ENCODE measurements at places on chromosomes 7 and 10.
A peak's percentile ranks its signal among the peaks of the same experiment; 100 is the strongest.

- DNase-seq, result no peak
Observed at GRCh38 chr7:27647046-27647445, 15.6 kb downstream of the HIBADH start.

DNA sequence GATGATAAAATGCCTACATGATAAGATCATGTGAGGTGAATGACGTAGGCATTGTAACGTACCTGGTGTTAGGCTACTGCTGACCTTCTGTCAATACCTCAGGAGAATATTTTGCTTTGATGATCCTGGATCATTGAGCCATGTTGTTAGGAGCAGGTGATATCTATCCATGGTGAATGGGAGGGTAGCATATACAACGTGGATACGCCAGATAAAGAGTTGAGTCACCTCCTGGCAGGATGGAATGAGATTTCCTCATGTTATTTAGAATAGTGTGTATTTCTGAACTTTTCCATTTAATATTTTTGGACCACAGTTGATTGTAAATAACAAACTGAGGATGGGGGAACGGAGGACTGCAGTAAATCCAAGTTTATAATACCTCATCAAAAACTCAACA, 11.8 kb upstream of the CLDN12 start:
- no peak for DNase-seq

GRCh38 chr10:49023752-49024151, 84.1 kb upstream of the LRRC18 start:
- DNase-seq, result no peak

DNA sequence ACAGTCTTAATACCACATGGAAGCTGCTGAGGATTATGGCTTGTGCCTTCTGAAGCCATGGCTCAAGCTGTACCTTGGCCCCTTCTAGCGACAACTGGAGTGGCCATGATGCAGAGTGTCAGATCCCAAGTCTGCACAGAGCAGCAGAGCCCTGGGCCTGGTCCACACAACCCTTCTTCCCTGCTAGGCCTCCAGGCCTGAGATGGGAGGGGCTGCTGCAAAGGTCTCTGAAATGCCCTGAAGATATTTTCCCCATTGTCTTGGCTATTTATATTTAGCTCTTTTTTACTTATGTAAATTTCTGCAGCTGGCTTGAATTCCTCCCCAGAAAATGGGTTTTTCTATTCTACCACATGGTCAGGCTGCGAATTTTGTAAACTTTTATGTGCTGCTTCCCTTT, 804.6 kb upstream of the ZWINT start:
- no peak for DNase-seq

DNA sequence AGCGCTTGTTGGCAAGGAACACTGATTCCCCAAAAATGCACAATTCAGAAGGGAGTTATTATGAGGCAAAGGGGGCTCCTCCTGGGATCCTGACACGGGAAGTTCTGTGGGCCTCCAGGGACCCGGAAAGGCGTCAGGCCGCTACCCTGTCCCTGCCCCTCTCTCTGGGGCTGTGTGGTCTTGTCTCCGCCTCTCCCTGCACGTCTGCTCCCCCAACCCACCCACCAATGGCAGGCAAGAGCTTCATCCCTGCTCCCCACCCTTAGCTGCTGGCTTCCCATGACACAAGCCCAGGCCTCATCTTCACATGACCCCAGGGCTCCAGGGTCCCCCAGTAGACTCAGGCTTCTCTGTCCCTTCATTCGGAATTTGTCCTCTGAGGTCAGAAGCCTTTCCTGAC, 31.0 kb upstream of the ADRB1 start:
- no peak for DNase-seq

DNA sequence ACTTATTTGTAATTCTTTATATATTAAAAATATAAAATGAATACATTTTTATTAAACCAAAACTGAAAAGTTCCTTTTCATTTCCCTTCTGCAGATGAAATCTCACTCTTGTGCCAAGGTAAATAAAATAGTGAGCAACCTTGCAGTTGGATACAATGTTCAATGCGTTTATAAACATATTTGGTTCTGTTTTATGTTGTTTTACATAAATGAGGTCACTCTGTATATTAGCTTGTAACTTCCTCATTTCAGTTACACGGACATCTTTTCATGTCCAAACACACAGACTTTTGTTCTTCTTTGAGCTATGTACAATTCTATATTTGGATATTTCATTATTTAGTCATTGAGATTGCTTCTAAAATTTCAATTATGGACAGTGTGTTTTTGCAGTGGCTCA, 107.7 kb downstream of the BBS9 start:
- no peak for DNase-seq

GRCh38 chr10:102727037-102727818, 12.8 kb downstream of the SFXN2 start:
- no peak for DNase-seq

DNA sequence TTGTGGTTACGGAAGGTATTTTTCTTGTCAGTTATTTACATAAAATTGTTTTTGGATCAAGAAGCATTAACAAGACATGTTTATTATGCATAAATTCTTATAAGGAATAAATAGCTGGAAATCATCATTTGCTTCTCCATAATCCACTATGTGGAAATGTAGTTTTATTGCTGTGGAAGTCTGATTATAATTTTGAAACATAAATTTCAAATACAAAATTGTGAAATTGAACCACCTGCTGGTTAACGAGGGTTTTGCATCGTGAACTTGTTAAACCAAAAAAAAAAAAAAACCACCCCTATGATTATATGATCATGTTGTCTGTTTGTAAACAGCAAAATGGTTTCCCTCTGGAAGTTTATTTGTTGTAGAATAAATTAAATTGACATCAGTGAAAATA, 25.9 kb downstream of the ABRAXAS2 start:
- no peak for DNase-seq

DNA sequence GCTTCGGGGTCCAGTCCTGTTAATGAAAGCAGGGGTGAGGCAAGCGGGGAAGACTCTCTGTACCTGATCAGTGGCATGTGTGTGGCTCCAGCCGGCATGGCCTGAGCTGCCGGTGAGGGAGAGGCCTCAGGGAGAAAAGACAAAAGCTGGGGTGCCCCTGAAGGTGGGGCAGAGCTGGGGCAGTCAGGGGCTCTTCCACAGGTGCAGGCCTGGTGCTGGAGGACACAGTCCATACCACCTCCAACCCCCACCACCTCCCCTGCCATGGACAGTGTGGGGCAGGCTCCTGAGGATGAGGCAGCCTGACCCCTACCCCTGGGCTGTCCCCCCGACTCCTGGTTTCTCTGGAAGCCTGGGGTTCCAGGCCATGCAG, 129.5 kb downstream of the LHPP start:
- DNase-seq, result no peak

DNA sequence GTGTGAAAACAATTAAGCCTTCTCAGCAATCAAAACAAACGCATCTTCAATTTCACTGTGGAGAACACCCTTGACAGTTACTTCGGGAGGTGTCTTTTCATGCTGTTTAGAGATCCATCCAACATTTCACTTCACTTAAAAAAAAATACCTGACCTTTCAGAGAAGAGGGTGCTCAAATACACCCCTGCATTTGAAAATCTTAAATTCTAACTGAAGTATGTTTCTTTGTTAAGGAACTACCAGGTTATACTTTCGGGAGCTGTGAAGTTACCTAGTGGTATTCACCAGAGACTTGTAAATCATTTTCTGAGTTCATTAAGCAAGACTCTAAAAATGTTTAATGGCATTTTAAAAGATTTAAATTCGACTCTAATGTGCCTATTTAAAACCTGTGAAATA, 38.8 kb downstream of the CNPY1 start:
- DNase-seq, result no peak

DNA sequence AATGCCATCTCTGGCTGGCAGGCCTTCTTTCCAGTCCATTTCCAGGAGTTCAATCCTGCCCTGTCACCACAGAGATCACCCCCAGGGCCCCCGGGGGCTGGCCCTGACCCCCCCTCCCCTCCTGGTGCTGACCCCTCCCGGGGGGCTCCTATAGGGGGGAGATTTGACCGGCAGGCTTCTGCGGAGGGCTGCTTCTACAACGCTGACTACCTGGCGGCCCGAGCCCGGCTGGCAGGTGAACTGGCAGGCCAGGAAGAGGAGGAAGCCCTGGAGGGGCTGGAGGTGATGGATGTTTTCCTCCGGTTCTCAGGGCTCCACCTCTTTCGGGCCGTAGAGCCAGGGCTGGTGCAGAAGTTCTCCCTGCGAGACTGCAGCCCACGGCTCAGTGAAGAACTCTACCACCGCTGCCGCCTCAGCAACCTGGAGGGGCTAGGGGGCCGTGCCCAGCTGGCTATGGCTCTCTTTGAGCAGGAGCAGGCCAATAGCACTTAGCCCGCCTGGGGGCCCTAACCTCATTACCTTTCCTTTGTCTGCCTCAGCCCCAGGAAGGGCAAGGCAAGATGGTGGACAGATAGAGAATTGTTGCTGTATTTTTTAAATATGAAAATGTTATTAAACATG, 6.0 kb downstream of the CHPF2 start:
- DNase-seq, result no peak

- DNase-seq, result no peak
Observed at GRCh38 chr10:129755621-129756020, 208.5 kb downstream of the EBF3 start.

GRCh38 chr7:79862447-79863210, 272.0 kb upstream of the GNAI1 start:
- no peak for DNase-seq

DNA sequence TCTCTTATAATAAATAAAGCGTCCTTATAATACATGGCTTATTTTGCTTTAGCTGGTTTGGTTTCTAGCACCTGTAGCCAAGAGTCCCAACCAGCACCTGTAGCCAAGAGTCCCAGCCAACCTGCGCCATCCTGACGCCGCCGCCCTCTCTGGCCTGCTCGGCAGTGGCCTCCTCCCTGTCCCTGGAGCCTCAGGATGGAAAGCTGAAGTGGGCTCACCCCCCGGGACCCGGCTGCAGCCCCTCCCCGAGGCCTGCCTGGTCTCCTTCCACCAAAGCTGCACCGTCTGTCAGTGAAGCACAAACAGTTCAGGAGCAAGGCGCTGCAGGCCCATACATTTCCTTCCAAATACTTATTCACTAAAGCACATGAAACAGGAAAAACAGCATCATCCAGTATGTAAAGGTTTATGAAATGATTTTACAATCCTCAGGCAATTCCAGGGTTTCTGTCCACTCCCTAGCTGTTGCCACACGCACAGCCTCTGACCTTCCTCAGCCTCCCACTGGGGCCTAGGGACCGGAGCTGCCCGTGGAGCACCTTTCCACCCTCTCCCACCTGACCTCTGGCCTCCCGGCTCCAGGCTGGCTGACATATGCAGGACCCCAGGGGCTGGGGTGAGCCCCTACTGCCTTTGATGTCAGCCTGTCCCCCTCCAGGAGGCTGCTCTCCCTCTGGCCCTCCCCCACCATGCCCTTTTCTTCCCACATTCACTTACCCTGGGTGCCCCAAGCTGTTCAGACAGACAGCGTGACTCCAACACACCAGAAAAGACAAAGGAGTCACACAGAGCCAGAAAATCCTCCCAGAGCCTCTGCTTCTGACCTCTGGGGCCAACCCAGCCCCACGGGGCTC, 149.6 kb upstream of the PPP2R2D start:
- DNase-seq, result no peak

DNA sequence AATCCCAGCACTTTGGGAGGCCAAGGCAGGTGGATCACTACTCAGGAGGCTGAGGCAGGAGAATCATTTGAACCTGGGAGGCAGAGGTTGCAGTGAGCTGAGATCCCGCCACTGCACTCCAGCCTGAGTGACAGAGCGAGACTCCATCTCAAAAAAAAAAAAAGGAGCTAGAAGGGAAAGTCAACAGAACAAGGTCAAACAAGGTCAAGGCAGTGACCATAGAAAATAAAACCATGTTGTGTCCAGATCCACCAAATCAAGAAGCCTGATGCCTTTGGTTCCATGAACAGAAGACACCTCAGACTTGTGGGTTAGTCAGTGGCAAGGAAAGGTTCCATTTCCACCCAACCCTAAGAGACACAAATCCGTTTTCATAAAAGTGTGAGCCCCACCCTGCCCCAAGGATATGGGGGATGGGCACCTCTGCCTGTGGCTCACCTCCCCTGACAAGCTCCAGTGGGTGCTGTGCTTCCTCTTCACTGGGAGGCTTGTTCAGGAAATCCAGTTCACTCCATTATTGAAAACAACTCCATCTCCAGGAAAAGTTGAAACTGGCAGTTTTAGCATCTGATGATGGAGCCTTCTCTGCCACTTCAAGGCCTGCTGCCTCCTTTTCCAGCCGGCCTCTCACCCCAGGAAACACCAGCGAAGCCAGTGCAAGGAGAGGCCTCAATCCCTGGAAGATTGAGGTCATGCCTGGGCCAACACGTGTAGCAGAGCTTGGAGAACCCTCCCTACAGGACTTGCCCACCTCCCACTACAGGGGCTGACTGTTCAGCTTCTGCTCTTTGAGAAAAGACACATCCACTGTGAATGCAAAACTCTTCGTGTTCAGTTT, 152.9 kb downstream of the NRF1 start:
- no peak for DNase-seq

GRCh38 chr7:92460109-92460508, 12.8 kb downstream of the GATAD1 start:
- no peak for DNase-seq

- DNase-seq, result no peak
Observed at GRCh38 chr7:139873593-139874301, 44.7 kb downstream of the TBXAS1 start.

DNA sequence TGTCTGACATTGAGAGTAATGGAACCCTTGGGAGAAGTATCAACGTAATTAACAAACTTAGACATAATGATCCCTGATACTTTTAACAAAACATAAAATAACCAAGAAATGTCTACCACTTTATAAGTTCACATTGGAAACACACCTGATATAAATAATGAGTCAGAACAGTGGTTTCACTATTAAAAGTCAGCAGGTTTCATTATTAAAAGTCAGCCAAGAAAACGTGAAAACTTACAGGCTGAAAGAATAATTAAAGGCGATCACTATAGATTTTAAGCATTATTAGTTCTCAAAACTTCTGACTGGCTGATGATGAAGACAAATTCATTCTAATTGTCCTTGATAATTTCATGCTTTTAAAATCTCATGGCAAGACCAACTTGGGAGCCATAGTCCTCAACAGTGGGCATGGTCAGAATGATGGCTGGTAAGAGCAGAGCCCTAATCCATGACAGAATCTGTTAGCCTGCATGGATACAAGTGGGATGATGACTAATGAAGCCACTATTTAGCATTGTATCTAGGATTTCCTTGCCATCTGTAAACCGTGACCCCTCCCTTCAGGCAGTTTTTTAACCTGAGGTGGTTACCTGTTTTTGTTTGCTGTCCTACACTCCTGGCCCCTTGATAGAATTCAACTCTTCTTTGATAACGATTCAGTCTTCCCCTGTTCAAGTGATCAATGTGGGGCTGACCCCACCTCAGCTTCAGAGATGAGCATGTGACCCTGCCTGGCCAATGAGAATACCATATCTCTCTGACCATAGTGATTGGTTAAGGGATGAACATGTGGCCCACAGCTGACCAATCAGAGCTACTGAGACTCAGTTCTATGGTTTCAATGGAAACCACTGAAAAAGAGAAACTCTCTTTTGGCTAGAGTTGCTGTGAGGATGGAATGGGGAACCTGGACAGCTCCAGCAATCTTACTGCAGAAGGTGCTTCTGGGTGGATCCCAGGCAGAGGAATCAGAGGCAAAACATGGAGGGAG, 151.0 kb downstream of the PLPP4 start:
- DNase-seq, result no peak

GRCh38 chr10:72272689-72273409, 875 bp upstream of the DDIT4 start:
- peak; percentile 41 for DNase-seq

GRCh38 chr7:29896685-29897411, 90.5 kb downstream of the WIPF3 start:
- no peak for DNase-seq

- DNase-seq, result peak; percentile 14
Observed at GRCh38 chr10:104824380-104825006, 183.4 kb downstream of the SORCS3 start.

- no peak for DNase-seq
Observed at GRCh38 chr7:42714356-42714755, 197.5 kb downstream of the C7orf25 start.

- DNase-seq, result peak; percentile 12
Observed at GRCh38 chr10:115093776-115094408, 727 bp downstream of the ATRNL1 start.
